ENCODE measurements at places on chromosomes 12 and 14. TPM values are rescaled to one million over a fixed set of nuclear protein-coding genes. Genes with fewer than 3 reads are reported as not detected.
A peak's percentile ranks its signal among the peaks of the same experiment; 100 is the strongest.

DNA sequence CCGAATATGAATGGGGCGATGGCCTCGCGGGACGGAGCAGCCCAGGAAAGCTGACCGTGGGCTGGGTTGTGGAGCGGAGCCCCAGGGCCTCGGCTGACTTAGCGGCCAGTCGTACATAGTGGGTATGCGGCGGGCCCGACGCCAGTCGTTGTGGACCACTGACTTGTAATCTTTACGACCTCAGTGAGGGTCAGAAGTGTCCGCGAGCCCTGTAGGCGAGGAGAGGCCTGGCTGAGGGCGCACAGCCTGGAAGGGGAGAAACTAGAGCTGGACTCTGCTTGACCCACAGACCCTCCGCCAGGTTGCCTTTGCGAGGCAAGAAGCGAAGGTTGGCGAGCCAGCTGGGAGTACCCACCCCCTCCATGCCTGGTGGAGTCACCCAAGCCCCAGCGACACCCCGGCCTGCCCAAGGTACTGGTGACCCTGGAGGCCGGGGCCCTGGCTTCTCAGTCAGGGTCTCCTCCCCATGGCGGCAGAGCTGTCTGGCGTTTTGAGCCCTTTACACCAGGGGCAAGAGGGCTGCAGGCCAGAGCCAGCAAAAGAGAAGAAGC lies 15.6 kb upstream of the DYNC1H1 start:
- DNase-seq = no peak

DNA sequence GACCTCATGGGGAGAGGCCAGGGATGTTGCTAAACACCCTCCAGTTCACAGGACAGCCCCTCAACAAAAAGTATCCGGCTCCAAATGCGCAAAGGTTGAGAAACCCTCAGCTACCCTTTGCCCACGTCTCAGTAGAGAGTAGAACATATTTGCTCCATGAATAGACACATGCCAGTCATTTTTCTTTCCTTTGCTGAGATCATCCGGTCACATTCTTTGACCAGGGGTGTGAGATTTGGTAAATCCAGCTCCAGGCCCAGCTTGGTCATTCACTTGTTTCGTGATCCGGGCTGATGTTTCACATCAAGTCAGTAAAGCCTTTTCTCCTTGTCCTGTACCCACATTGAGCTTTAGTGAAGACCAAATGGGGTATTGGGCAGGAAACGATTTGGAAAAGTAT lies 83.6 kb upstream of the LHX5 start:
- DNase-seq = no peak

GRCh38 chr12:131816495-131816894 lies 11.7 kb upstream of the MMP17 start:
- no peak for DNase-seq

PRIMA1 gene
- polyA plus RNA-seq = 1.5 TPM

GRCh38 chr14:92556255-92556741 lies 42.7 kb downstream of the RIN3 start:
- DNase-seq = no peak

DNA sequence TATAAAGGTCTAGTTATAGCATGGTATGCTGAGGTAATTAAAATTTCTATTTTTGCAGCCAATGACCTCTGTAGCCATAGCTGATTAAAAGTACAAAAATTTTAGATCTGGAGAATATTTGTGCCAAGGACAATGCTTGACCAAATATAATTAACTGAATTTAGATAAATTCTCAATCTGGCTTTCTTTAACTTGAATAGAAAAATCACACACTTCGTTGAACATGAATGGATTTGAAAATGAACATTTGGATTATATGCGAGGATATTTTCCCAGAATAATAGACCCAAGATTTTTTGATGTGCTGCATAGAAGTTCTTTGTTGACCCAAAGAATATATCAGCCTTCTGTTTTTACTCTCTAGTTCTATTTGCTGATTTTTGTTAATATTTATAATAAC lies 38.4 kb upstream of the G2E3 start:
- no peak for DNase-seq

DNA sequence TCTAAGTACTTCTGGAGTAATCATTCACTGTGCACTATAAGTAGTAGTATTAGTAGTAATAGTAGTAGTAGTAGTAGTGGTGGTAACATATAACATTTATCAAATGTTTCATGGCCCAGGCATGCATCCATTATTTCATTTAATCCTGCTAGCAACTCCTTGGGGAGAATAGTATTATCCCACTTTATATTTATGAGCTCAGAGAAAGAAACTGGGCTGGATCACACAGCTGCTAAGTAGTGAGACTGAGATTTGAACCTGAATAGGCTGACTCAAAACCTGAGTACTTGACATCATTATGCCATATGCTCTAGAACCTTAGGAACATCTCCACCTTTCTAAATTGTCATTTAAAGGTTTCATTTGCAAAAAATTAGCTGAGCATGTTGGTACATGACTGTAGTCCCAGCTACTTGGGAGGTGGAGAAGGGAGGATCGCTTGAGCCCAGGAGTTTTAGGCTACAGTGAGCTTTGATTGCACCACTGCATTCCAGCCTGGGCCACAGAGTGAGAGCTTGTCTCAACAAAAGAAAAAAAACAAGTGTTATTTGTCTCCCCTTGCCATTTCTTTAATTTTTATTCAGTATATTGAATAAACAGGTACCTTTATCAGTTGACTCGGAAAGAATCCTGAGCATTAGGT lies 11.4 kb upstream of the NID2 start:
- no peak for DNase-seq

- no peak for DNase-seq
Observed at GRCh38 chr14:97592341-97592980, 795.3 kb downstream of the VRK1 start.

DNA sequence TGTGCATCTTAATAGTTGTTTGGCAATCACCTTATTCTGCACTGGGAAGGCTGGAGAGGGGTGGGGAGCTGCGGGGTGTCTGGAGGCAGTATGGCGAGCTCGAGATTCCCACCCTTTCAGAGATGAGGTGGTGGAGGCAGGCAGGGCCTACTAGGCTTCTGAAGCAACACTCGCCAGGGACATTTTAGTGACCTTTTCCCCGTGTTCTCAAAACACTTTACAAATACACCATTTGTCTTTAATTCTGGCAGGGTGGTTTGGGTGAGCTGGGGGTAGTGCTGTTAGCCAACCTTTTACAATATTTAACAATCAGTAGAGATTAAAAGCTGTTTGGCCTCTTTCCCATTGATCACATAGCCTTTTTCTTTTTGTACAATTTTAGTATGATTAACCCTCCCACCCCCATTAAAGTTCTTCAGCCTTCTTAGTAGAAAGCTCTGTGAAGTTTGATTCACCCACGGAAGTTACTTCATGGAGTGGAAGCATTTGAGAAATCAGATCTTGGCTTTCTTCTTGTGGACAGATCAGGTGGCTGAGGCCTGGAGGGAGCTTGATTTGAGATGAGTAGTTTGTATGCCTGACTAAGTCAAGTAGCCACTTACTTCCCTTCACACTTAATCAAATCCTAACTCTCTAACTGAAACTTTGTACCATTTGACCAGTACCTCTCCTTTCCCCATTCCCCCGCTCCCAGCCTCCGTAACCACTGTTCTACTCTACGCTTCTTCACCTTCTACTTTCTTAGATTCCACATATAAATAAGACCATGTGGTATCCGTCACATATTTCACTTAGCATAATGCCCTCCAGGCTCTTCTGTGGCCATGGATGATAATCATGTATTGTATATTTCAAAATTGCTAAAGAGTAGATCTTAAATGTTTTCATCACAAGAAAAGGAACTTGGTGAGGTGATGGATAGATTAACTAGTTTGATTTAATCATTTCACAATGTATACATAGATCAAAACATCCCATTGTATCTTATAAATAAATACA lies 41.0 kb downstream of the TRAF3 start:
- no peak for DNase-seq

- DNase-seq = no peak
Observed at GRCh38 chr12:62694632-62695031, 228.0 kb downstream of the MON2 start.

SERPINA9 gene
- polyA plus RNA-seq = not detected

GYS2 gene
- 0.17 TPM for polyA plus RNA-seq

DNA sequence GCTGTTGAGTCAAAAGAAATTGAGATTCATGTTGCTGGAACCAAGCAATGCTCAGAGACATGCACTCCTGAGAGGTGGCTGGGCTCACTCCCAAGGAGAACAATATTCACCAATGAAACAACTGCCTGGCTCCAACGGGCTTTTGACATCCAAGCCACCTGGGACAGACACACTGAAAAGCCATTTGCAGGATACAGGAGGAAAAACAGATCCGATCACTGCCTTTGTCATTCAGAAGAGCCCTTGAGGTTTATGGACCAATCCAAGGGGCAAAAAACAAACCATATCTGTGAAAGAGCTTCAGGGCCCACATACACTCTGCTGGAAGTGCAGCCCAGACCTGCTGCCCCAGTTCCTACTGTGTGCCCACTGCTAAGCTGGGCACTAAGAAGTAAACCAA lies 277.5 kb downstream of the NUAK1 start:
- no peak for DNase-seq

GRCh38 chr12:78568321-78569020 lies 296.1 kb upstream of the SYT1 start:
- peak; percentile 14 for DNase-seq

DNA sequence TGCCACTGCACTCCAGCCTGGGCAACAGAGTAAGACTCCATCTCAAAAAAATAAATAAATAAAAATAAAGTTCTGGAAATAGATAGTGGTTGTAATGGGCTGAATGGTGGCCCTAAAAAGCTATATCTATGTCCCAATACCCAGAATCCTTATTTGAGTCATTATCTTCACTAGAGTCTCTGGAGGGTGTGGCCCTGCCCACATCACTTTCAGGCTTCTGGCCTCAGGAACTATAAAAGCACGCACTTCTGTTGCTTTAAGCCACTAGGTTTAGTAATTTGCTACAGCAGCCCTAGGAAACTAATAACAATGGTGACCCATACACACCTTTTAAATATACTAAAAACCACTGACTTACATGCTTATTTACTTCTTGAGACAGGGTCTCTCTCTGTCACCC lies 49.9 kb downstream of the MAP3K9 start:
- no peak for DNase-seq

DNA sequence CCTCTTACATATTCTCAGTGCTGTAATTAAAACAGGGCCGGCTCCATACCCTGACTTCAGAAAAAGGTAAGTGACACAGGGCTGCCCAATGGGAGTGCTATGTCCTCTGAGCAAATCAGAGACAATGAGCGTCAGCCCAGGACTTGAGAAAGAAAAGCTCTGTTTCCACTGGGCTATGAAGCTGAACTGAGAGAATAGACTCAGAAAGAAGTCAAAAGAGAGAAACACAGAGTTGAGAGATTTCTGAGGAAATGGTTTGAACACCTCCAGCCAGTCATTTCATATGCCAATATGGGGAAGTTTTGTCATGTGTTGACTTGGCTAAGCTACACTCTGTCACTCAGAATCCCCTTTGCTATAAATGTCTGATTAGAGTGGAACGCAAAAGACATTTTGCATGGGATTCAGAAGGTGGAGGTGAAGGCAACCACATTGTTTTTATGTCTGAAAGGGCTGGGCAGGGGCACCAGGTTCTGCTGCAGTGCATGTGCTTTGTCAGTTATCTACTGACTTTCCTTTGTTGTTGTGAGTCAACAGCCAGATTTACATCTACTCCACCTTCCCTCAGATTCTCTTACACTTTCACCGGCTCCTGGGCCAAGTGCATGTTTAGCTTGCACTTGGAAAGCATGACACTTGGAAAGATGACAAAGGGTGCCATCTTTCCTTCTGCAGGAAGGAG lies 313.3 kb downstream of the DUSP6 start:
- DNase-seq = no peak

PTPRQ gene
- polyA plus RNA-seq = 53.1 TPM

- DNase-seq = no peak
Observed at GRCh38 chr12:84507956-84508850, 404.4 kb downstream of the SLC6A15 start.

DNA sequence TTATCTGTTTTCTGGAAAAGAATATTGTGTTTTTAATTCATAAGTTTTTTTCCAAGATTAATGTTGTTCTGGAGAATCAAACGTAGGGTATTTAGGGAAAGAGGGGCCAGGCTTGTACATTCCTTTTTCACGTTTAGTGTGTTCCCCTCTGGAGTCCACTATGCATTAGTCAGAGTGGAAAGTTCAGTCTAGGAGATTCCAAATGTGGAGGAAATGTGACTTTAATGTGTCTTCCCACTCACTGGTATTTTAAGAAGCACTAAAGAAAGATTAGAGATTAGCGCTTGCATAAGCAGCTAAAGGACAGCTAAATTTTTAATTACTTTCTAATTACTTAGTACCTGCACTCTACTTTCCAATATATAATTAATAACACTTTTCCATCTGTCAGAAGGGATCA lies 4.4 kb upstream of the PDE6H start:
- no peak for DNase-seq

RAB21 gene
- polyA plus RNA-seq = 76.8 TPM

COX6A1 gene
- polyA plus RNA-seq = 260 TPM

DNA sequence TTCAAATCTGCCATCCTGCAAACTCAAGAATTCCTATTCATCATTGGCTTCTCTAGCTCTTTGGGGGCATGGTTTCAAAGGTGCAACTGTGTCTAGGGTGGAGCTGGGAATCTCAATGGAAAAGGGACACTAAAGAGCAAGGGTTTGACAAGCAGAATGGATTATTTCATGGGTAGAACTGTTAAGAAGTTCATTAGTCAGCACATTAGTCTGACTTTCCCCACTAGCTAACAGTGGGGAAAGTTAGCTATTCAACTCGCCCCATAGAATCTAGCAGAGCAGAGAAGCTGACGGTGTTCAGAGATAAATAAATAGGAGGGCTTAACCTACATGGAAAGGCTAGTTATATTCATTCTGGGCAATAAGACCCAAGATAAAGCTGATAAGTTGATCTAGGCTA lies 153.9 kb downstream of the EMP1 start:
- DNase-seq = no peak

- DNase-seq = no peak
Observed at GRCh38 chr12:13337791-13338190, 141.3 kb downstream of the EMP1 start.

DNA sequence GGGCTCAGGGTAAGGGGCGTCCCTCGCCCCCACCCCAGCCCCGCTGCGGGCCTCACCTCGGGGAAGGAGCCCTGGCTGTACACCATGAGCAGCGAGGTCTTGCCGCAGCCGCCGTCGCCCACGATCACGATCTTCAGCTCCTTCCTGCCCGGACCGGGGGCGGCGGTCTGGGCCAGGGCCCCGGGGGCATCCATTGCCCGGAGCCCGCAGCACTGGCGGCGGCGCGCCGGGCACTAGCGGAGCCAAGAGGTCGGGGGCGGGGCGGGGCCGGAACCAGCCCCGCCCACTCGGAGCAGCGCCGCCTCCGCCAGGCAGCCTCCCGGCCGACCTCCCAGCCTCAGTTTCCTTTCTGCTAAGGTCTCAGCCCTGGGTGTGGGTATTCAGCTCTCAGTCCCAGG lies at the start of gene RHOF:
Gene RHOF (minus strand): TSS at position 249 of the 398 bp plus-strand sequence. CDS start 55 bp downstream, at position 194.
- DNase-seq = no peak

GRCh38 chr12:12735301-12735700 lies 18.1 kb downstream of the CDKN1B start:
- no peak for DNase-seq

CLEC1B gene
- 0.43 TPM for polyA plus RNA-seq

DNA sequence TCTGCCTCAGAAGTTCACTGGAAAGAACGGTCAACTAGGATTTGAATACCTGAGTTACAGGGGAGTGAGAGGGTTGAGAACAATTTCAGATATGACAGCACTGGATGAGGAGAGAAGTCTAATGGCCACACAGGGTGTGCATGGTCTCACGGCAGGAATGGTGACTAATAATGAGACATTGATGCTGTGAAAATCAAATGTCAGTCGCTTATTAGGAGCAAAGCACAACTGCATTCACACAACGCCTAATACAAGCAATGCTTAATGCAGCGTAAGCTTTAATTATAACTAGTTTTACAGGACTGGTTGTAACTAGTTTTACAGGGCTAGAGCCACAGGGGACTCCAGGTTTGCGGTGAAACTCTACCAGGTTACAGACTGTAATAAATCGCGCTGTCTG lies 23.4 kb upstream of the PRIMA1 start:
- DNase-seq = no peak

GRCh38 chr12:117052386-117053049 lies 46.7 kb downstream of the TESC start:
- DNase-seq = no peak

Measured in left kidney (tissue), 8 donors.